ENCODE measurements at places on chromosomes 2 and 18. TPM values are rescaled to one million over a fixed set of nuclear protein-coding genes. Genes with fewer than 3 reads are reported as not detected.

The LHCGR gene
- 0.36 TPM for total RNA-seq

DNA sequence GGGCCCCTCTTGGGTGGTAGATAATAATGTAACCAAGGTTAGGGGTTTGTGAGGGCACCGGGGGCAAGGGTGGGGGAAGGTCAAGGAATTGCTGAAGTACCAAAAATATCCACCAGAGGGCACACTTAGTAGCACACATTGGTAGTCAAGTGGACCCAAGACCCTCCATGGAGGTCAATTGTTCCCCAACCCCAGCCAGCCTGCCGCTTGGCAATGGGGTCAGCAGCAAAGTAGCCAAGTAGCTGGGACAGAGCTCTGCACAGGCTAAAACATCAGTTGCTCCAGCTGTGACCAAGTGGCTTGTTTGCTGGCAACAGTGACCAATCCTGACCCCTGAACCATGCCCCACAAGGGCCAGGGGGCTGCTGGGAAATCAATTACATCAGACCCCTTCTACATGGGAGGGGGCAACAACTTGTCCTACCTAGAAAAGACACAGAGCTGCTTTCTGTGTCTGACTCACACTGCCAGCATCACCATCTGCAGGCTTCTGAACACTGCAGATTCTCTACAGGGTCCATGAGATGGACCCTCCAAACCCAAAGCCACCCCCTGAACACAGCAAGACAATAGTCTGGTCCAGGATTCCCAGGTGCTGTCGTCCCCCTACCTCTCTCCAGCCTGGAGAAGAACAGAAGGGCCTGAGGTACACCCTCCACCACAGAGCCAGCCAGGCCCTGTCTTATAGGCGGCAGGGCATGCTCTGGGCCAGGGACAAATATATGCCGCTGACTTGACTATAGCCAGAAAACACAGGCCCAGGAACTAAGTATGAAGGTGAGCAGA lies 76.0 kb downstream of the EMX1 start:
- peak; percentile 44 for ATAC-seq

The FHOD3 gene
- total RNA-seq, result 7.1 TPM

DNA sequence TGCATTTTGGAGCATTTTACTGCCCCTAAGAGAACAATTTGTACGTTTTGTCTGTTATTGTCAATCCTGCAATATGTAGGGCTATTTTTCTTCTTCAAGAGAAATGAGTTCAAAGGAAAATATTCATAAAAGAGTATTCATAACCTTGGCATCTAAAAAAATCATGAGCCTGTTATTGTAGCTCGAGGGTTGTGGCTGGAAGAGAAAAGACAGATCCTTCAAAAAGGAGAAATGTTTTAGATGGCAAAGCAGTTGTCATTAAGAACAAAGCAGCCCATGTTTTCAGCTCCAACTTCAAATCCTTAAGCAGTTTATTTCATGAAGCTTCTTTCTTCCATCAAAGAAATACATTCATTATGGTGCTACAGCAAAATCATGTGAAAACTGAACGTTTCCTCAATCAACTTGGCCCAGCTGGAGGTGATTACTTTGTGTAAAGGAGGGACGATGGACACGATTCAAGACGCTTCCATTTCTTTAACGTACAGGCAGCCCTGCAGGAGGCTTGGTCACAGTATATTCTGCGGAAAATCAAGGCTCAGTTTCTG lies 31.4 kb downstream of the QPCT start:
- no peak for ATAC-seq

GRCh38 chr2:72155737-72156136 lies 8.1 kb upstream of the CYP26B1 start:
- no peak for ATAC-seq

GRCh38 chr2:179444056-179444455 lies 179.4 kb upstream of the SESTD1 start:
- ATAC-seq, result peak; percentile 46

DNA sequence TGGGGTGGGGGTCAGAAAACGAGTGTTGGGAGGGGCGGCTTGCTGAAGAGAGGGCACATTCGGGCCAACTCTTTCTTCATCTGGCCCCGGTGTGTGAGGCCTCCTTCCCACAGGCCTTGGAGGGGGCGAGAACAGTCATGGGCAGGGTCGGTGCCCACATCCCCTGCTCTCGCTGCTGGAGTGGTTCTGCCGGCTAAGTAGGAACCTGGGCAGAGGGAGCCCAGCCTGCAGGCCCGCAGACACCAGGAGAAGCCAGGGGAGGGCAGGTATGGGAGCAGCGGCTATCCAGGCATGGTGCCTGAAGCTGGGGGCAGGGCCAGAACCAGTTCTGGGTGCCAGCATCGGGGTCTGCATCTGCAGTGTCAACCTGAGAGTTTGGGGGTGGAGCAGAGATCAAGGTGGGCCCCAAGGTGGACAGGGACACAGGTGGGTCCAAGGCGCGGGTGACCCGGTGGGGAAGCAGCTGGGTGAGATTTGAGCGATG lies 46.6 kb upstream of the HPCAL1 start:
- ATAC-seq, result no peak

DNA sequence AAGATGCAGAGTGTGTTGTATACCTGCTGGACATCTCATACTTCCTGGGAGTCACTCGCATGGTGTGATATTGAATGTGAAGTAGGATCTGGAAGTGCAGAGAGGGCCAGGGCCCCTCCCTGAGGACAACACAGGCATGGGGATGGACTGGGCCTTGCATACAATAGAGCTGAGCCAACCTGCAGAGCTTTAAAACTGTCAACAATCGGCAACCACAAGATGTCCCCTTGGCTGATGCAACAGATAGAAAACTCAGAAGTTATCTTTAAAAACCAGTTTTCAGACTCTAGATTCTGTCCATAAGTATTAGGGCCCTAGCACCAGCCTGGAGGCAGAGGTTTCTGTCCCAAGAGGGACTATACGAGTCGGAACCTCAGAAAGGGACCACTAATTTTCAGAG lies 19.7 kb downstream of the EVA1A start:
- no peak for ATAC-seq

The STEAP3 gene
- 2.3 TPM for total RNA-seq

The NFATC1 gene
- total RNA-seq, result 9.0 TPM

DNA sequence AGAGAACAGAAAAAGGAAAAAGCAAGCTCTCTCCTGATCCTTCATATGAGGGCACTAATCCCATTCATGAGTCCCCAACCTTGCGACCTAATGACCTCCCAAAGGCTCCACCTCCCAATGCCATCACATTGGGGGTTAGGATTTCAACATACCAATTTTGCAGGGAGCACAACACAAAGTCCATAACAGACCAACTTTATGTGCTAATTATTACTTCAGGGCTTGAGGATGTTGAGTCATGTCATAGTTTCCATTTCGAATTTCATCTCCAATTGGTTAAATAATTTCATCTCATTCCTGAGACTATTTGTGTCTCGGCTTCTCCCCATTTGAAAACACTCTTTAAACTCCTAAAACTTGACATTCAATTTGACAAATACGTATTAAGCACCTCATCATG lies 69.9 kb upstream of the KLF7 start:
- ATAC-seq, result no peak

DNA sequence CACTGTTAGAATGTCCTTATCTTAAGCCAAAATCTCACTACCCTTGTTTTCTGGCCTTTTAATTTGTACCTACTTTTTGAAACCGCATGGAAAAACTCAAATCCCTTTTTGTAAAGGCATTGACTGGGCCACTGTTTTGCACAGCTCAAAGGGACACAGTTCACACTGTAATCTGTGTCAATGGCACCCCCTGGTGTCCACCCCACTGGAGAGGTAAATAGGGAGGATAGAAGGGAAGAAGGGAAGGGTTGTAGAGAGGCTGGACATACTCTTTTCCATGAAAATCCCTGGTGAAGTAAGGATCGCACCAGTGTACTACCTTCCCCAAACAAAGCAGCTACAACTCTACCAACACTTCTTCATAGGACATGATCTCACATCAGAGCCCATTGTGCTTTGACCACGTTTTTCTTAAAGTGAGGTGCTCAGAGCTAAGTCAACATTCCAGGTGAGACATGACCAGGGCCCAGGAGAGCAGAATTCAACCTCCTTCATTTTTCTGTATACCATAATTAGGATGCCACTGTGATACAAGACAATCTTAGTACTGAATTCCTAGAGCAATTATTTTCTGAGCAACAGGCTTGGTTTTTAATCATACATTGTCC lies 92.4 kb upstream of the RMDN2 start:
- ATAC-seq, result peak; percentile 84

- peak; percentile 30 for ATAC-seq
Observed at GRCh38 chr2:27723372-27724144, 48.0 kb upstream of the MRPL33 start.

DNA sequence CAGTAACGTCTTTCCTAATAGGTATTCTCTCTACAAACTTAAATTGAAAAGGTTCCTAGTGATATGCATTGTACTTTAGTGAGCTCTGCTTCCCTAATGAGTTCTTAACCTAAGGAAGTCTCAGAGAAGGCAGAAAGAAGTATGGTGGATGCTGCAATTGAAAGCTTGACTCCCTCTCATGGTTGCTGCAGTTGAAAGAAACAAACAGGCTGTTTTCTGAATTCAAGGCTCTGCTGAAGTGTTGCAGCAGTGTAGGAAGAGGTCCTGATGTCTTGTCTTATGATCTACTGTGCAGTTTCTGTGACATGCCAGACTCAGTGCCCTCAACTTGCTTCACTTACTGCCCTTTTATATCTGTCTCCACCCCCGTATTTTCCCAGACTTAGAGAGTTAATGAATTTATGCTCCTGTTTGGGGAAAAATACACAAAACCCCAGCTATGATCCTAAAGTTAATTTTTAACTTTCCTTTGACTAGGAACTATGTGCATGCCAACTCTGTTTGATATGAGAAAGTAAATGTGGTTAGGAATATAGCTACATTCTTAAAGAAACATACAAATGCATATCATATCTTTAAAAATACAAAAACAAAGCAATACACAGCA lies 655.3 kb upstream of the FAM98A start:
- no peak for ATAC-seq

GRCh38 chr2:196131949-196132925 lies 39.1 kb downstream of the STK17B start:
- ATAC-seq, result no peak

- no peak for ATAC-seq
Observed at GRCh38 chr2:200590090-200590489, 4.3 kb downstream of the AOX1 start.

- no peak for ATAC-seq
Observed at GRCh38 chr2:10339647-10340592, 37.2 kb downstream of the HPCAL1 start.

GRCh38 chr2:189015359-189015758 lies 41.2 kb downstream of the COL3A1 start:
- ATAC-seq, result no peak

GRCh38 chr18:7464245-7464966 lies 102.7 kb upstream of the PTPRM start:
- no peak for ATAC-seq

The DHX57 gene
- 28.1 TPM for total RNA-seq

GRCh38 chr2:134665727-134666506 lies 52.9 kb downstream of the TMEM163 start:
- ATAC-seq, result no peak

- ATAC-seq, result no peak
Observed at GRCh38 chr18:74773171-74773624, 175.5 kb downstream of the ZNF407 start.

DNA sequence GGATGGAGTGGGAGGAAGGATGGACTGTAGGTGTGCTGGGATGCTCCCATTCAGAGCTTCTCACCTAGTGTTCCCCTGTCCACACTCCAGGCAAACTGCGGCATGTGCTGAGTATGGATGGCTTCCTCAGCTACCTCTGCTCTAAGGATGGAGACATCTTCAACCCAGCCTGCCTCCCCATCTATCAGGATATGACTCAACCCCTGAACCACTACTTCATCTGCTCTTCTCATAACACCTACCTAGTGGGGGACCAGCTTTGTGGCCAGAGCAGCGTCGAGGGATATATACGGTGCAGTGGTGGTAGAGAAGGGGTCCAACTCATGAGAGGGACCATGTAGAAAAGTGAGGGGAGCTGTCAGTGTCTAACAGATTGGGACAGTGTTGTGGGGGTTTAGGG lies 20.2 kb downstream of the PLCD4 start:
- ATAC-seq, result no peak

- ATAC-seq, result no peak
Observed at GRCh38 chr2:170743530-170744239, 26.5 kb upstream of the ERICH2 start.

- ATAC-seq, result peak; percentile 11
Observed at GRCh38 chr2:158894078-158894477, 74.4 kb upstream of the TANC1 start.

GRCh38 chr18:28411806-28412205 lies 234.9 kb upstream of the CDH2 start:
- no peak for ATAC-seq

The TTC32 gene
- 18.0 TPM for total RNA-seq

DNA sequence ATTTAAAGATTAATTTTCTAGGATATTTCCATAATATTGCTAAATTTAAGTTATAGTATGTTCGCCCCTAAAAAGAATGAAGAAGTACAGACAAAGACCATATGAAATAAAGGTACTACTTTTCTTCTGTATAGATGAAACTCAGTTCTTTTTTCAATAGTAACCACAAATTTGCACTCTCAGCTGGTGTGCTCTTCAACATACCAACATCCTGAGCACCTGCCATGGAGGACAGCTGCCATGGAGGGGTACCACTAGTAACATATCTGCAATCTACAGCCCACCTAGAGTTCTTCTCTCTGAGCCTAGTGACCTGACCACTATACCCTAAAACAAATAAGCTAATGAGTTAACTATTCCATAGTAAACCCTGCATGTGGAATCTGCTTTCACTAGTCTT lies 36.8 kb upstream of the ERCC3 start:
- no peak for ATAC-seq

The CWC22 gene
- 16.0 TPM for total RNA-seq

DNA sequence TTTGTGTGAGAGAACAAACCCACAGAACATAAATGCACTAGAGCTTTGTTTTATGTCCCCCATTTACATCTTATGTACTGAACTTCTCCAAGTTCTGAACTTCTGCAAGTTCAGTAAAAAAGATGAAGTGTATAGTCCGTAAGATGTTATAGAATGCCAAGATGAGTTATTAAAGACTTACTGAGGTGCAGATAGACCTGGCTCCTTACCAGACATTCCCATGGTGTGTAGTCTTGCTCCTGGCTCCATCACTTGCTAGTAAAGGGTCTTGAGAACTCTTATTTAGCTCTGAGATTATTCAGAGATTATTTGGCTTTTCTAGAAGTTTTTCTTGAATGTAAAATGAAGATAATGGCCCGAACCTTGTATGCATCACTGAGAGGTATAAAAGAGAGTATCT lies 16.8 kb downstream of the GULP1 start:
- no peak for ATAC-seq

- ATAC-seq, result peak; percentile 60
Observed at GRCh38 chr2:85601771-85602475, 575 bp downstream of the TMEM150A start.

GRCh38 chr2:43443282-43443681 lies 152.6 kb downstream of the THADA start:
- ATAC-seq, result no peak

DNA sequence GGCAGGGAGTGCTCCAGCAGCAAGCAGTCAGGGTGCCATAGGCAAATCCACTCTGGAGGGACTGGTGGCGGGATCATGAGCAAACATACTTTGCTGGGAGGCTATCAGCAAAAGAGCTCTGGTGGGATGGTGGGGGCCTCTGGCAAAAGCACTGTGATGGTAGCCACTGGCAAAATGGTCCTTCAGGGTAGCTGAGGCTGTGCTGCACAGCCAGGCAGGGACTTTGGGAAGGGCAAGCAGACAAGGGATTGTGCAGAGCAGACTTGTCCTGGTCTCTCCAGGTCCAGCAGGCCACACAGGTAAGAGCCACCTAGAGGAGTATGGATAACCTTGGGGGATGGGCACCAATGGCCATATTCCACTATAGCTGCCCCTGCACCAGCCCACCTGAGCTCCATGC lies 129.4 kb upstream of the OTOS start:
- ATAC-seq, result no peak

The PTPRN gene
- 0.94 TPM for total RNA-seq
